ENCODE measurements at places on chromosomes 2 and 18.
A peak's percentile ranks its signal among the peaks of the same experiment; 100 is the strongest.

DNA sequence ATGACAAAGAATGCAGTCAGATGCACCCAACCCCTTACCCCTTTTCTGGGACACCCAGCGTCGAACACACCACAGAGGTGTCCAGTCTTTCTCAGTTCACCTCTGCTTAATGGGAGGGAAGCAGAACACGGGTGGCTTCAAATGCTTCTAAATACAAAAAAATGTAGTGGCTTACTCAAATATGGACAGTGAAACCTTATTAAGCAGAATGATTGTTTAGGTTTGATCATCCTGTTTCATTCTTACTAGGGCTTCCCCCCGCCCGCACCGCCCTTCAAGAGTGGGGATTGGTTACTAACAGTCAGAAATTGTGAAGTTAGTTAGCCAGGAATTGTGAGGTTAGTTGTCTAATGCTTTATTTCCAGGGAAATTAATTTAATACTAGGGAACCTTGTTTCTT is 21.6 kb downstream of the ATG16L1 start:
- no peak for DNase-seq

DNA sequence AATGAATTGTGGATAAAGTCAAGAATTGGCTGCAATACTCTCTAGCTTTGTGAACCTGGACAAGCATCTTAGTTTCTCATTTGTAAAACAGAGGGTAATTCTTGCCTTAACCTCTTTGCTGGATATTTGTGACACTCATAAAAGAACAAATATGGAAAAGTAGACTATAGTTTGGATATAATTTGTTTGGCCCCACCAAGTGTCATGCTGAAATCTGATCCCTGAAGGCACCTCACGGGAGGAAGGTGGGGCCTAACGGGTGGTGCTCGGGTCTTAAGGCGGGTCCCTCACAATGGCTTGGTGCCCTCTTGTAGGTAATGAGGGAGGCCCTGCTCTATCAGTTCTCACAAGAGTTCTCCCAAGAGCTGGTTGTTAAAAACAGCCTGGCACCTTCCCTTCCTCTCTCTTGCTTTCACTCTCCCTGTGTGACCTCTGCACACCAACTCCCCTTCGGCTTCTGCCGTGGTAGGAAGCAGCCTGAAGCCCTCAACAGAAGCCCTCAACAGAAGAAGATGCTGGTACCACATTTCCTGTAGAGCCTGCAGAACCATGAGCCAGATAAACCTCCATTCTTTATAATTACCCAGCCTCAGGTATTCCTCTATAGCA is 37.4 kb downstream of the ARL4C start:
- DNase-seq: no peak

GRCh38 chr18:80194874-80195570 is 52.3 kb downstream of the PARD6G start:
- DNase-seq: no peak

DNA sequence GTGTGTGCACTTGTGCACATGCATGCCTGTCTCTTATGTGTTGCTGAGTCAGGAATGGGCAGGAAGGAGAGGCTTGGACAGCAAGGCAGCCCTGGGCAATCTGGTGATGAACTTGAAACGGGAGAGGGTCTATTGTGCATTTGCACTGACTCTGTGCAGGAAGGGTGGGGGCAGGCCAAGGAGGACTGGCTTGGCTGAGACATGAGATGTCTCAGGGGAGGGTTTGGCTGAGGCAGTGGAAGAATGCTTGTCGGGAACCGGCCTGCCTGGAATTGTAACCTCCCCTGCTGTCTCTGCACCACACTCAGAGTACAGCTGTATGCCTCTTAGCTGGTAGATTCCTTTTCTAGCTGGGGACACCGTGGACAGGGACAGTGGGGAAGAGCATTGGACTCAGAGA is 176.1 kb upstream of the TNP1 start:
- no peak for DNase-seq

GRCh38 chr2:157898591-157898996 is 22.5 kb upstream of the ACVR1 start:
- peak; percentile 57 for DNase-seq

DNA sequence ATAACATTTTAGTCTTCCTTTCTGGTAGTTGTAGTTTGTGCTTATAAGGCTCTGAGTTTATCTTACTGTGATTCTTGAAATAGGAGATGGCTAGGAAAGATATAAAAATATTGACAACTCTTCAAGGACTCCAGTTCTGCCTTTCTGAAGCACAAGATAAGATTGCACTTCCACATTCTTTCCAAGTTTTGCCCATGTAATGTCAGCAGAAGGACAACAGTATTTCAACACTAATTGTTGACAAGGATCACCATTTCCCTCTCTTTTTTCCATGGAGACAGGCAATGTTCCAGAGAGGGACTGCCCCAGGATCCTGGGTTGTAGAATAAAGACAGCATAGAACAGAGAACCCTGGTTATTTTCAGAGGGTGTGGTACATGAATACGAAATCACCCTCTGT is 279.1 kb upstream of the CNTNAP5 start:
- no peak for DNase-seq

DNA sequence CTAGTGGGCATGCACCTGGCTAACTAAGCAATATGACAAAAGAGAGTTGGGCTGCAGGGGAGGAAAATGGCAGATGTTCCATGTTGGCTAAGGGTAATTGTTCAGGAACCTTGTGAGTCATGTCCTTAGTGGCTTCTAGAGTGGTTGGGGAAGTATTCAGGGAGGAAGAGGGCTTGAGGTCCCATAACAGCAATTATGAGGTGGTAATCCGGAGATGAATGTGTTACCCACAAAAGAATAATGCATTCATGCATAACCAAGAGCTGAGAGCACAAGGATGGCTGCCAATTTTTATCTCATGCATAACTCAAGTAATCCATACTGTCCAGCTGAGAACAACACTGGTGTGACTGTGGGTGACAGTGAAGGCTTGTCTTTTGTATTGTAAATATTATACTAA is 42.9 kb downstream of the TMEFF2 start:
- no peak for DNase-seq

DNA sequence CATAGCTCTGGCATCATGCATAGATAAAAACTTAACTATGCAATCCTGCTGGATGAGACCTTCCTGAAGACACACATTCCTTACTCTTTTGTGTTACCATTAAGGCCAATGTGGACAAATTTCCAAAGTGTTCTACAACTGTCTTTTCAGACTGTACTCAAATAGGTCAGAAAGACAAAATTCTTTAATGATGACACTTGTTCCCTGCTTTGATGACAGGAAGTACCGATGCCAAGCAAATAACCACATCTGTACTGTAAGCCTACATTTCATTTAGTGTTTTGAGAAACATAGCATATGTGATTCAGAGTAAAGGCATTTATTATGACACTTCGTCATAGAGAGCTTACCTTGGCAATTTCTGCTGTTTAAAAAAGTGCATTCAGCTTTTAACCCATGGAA is 55.0 kb downstream of the PMAIP1 start:
- DNase-seq: no peak

DNA sequence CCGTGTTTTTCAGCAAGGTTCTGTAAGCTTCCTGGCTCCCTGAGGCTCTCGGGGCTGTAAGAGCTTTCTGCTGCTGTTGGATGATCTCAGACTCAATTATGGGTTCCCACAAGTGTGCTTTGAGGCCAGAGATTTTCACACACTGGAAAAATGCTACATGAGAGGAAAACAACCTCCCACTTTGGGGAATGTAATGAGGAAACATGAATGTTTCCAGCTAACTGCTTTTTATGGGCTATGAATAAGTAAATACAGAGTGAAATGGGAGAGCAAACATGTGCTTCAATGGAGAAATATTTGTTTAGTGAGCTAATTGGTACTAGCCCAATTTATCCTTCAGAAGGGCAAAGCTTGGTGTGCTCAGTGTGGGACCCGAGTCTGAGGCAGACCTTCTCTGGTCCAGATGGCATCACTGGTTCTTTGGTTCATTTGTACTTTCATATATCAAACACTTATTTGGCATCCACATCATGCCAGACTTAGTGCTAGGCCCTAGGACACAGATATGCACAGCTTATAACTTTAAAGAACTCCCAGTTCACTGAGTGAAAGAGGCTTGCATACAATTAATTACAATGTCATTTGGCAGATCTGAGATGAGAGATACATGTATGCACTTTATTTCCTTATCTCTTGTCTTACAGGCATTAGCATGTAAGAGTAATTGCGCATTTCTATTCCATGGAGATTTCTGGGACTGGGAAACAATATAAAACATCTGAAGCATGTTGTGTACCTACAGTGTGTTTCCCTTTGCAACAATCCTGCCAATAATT is 248.8 kb downstream of the RDH14 start:
- no peak for DNase-seq

DNA sequence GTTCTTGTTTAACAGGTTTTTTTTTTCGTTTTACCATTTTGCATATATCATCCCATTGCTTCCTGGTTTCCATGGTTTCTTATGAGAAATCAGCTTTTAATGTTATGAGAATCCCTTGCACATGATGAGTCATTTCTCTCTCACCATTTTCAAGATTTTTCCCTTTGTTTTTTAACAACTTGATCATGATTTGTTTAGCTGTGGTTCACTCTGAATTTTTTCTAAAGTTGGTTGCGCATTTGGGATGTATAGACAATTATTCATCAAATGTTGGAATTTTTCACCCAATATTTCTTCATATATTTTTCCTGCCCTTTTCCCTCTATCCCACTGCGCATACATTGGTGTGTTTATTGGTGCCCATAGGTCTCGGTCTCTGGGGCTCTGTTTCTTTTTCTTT is 42.4 kb upstream of the BIN1 start:
- DNase-seq: no peak

GRCh38 chr2:173773076-173773475 is 192.1 kb downstream of the SP3 start:
- no peak for DNase-seq

DNA sequence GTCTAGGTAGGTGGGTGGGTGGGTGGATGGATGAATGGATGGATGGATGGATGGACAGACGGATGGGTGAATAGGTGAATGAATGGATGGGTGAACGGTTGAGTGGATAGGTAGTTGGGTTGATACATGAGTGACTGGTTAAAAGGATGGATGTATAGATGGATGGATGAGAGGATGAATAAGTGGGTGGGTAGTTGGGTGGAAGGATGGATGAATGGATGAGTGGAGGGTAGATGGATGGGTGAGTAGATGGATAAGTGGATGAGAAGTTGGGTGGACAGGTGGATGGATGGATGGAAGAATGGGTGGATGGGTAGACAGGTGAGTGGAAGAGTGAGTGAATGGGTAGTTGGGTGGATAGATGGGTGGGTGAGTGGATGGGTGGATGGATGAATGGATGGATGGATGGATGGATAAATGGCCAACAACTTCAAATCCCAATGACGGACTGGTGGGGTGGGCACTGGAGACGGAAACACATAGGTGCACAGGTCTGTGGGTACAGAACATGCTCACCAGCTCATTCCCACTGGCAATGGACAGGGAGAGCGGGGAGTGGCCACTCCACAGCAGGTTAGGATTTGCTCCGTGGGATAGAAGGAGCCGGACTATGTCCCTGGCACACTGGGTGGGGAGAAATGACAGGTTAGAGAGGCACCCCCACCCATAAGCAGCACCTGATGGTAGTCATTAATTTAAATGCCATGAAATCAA is 48.8 kb downstream of the ANKMY1 start:
- no peak for DNase-seq

- no peak for DNase-seq
Measured at GRCh38 chr2:212195626-212196025, 343.0 kb downstream of the ERBB4 start.

DNA sequence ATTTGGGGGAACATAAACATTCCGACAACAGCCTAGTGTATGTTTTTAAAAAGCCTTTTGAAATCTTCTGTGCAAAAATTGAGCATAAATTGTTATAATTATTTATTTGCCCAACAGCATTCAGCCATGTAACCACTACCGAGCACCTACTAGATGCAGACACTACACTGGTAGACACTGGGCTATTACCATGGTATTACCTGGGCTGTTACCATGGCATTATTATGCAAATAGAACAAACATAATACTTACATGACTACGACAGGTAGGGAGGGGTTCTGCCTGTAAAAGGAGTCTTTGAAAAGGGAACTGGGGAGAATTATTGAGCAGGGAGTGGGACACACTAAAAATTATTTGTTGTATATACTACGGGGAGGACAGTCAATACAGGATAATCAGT is 116.4 kb downstream of the MREG start:
- DNase-seq: no peak

GRCh38 chr2:158745866-158746382 is 49.2 kb upstream of the DAPL1 start:
- no peak for DNase-seq

- DNase-seq: no peak
Measured at GRCh38 chr2:694906-695510, 17.8 kb upstream of the TMEM18 start.

DNA sequence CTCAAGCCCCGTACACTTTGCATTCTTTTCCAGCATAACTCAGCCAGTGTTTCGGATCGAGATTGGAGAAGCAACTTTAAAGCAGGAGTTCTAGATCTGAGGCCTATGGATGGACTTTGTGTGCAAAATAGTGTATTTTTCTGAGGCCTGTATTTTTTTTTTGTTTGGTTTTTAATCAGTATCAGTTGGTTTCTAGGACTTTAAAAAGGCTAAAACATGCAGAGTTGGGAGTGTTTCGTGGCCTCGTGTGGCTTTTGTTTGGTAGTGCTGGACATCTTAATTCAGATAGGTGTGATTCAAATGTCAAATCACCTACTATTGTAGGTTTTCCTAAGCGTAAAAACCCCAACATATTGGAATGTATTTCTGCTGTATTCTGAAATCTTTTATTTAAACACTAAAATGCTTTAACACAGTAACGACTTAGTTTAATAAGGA is 282 bp upstream of the PUS10 start:
- no peak for DNase-seq

- DNase-seq: no peak
Measured at GRCh38 chr2:81894451-81894990, 1590.0 kb upstream of the LRRTM1 start.

DNA sequence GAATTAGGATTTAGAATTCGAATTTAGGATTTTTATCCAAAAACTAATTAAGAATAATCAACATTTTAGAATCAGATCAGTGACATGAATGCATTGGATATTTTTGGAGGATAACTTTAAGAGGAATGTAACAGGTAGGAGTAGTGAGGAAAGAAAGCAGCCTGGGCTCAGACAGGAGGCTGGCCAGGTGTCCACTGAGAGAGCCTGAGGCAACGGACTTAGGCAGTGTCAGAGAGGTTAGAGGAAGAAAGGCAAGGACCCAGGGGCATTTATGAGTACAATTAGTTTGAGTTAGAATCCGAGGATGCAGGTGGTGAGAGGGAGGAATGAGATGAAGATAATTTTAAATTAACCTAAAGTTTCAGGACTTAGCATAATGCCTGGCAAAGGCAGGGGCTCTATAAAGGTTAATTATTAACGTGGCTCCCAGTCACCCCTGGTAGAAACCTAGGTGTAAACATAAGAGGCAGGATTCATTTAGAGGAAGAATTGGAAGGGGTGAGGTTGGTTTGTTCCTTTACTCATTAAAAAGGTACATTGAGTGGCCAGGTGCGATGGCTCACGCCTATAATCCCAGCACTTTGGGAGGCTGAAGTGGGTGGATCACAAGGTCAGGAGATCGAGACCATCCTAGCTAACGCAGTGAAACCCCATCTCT is 507.1 kb downstream of the TMEM182 start:
- no peak for DNase-seq
